ENCODE measurements at places on chromosomes 13 and 19. TPM values are rescaled to one million over a fixed set of nuclear protein-coding genes. Genes with fewer than 3 reads are reported as not detected.

Gene PDE4A
- total RNA-seq = 15.6 TPM

Gene CLEC4G
- total RNA-seq = 0.83 TPM

Gene RGCC
- total RNA-seq = 38.8 TPM

GRCh38 chr13:74644229-74644628, 510.0 kb upstream of the KLF12 start:
- DNase-seq = no peak

DNA sequence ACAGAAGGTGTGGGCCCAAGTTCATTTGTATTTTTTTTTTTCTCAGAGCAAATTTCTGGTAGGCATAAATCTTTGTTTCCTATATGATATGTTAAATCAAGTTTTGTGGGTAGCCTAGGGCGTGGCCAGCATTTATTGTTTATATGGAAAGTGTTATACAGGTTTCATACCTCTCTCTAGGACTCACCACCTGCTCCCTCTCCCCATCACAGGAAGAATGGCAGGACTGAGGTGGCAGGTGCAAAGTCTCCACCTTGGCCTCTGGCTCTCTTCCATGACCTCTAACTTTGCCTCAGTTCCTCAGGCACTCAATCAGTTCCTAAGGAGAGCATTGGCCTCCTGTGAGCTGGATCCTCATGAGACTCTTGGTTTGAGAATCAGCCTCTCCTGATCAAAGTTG, 172.3 kb upstream of the TSC22D1 start:
- DNase-seq = no peak

DNA sequence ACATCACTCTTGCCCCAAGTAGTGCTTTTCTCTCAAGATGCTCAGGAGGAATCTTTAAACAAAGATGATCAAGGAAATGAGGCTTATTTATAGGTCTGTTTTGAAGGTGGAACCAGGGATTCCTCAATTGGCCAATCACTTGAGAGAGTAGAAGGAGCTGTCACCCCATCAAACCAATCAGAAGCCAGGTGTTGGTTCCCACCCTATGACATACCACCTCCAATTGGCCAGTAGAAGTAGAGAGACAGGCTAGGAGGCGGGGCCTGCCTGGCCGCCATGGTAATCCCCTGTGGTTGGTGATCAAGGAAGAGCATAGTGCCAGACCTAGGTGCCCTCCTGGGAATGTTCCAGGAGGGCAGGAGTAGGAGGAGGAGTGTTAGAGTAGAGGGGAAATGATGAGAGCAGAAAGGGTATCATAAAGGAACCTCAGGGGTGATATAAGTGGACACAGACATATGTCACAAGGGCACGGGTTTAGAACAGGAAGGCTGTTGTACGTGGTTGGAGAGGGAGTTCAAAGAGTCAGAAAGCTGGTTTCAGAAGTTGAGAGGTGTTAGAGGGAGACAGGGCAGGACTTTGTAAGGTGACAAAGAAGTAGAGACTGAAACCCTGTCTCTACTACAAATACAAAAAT, 10.5 kb downstream of the PMIS2 start:
- no peak for DNase-seq

- DNase-seq = no peak
These were observed 41.7 kb upstream of the UBL3 start for GRCh38 chr13:29892151-29892550.

DNA sequence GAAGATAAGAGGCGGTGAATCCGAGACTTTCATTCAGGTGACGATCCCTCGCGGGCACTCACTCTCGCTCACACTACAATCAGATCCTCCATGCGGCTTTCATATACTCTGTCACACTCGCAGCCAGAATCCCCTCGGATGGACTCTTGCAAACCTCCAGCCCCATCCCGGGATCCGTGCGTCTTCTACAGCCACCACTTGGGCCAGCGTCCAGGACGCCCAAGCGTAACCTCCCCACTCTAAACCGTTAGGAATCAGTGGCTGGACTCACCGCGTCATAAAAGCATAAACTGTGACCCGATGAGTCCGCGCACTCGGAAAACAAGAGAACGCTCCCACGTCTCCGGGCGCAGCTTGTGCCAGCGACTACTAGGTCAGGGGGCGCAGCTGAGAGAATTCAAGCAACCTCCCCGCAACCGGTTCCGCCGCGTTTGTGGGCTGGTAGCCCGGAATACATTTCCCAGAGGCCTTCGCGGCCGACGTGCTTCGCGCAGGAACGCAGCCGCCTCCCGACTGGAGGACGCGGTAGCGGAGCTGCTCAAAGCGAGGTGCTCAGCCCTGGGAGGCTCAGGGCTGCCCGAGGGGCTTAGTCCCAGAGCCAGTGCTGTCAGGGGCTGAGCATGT, 27.6 kb downstream of the ZNF607 start:
- DNase-seq = peak; percentile 77

- DNase-seq = no peak
These were observed 969 bp upstream of the POMP start for GRCh38 chr13:28657784-28658538.

DNA sequence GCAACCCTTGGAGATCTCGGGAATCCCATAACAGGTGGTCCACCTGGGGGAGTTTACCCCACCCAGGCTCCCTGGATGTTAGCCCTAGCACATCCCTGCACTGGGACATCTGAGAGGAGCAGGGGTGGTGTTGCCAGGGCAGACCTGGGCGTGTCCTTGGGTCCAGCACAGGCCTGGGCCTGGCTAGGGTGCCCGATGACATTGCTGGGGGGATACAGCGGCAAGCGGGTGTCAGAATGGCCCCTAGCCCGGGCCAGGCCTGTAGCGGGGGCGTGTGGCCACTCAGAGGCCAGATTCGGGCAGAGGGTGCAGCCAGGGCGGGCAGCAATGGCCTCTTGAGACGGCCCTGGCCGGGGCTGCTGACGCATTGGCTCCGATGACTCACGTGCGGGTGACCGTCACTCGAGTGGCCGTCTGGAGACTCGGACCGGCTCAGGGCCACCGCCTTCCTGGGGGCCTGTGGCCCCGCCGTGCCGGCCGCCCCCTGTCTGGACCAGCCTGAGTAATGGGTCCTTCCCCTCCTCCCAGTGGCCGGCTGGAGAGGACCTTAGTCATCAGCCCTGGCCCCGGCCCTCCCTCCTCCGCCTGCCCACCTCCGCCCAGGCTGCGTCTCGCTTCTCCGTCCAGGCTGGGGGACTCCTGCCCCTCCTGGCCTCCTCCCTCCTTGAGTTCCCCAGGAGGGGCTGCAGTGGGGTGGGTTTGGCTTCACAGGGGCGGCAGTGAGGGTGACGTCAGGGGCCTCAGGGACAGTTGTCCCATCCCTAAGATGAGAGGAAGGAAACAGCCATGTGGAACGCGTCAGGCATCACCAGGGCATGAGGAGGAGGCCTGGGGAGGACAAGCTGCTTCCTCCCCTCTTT, 23.2 kb upstream of the CRTC1 start:
- no peak for DNase-seq

DNA sequence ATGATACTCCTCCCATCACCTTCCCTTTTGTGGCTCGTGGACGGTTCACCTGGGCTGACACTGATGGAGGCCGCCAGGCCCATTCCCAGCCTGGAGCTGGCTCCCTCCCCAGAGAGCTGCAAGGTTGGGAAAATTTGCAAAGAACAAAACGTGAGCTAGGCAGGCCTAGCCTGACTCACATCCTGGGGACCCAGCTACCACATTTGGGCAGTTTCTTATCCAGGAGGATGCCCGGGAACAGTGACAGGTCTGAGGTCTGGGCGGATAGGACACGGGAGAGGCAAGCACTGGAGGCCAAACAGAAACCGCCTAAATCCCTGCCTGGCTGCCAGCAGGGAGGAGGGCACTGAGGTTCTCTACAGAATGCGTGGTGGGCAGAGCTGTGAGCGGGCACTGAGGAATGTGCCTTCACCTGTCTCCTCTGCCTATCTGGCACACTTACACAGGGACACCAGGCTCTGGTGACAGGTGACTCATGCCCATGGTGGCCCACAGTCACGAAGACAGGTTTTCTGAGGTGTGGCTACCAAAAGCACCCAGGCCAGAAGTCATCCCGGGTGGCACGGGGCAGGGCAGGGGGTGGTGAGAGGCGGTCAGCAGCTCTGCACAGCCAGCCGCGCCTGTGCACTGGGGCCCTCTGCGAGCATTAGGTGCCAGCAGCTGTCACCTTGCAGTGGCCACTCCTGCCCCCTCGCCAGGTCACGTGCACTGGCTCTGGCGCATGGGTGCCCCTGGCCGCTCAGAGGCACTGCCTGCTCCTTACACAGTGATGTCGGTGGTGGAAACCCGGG, 23.2 kb downstream of the SH3GL1 start:
- peak; percentile 45 for DNase-seq

DNA sequence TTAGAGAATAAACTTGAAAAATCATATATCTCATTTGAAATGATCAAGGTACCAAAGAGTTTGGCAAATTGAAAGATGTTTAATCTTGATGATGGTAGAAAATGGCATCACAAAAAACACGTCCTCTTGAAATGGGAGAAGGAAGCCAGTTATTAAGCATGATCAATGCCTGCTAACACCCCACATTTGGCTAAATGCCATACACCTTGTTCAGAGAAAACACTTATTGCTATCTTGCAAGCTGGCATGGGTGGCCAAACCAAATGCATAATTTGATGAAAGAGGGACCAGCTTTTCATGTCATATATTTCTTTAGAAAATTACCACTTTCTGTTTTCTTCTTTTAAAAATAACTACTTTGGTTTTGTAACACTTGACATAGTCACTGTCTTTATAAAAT, 141.3 kb downstream of the ZAR1L start:
- DNase-seq = no peak

DNA sequence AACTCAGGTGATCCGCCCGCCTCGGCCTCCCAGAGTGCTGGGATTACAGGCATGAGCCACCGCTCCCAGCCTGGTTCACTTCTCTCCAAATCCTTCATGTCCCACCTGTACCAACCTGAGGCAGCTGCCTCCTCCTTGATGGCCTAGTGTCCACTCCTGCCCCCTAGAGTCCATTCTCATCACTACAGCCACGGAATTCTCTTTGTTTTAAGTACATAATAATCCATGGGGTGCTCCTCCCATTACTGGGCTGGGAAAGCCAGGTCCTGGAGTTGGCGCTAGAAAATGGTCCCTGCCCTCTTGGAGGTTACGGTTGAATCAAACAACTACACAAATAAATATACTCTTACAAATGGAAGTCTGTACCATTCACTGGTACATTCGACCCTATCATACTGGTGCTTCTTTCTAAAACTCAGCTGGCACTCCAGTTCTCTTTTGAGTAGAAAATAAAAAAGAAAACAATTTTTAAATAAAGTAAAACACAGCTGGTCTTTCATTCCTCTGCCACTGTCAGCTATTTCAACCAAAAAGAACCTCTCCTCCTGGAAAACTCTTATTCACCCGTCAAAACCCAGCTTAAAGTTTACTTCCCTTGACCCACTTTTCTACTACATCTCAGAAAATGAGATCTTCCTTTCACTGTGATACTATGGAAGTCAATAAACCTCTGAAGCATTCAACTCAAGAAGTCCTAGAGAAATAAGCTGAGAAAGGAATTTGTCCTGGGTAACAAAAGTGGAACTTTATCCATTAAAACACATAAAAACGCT, 22.4 kb upstream of the ARHGEF18 start:
- DNase-seq = no peak

DNA sequence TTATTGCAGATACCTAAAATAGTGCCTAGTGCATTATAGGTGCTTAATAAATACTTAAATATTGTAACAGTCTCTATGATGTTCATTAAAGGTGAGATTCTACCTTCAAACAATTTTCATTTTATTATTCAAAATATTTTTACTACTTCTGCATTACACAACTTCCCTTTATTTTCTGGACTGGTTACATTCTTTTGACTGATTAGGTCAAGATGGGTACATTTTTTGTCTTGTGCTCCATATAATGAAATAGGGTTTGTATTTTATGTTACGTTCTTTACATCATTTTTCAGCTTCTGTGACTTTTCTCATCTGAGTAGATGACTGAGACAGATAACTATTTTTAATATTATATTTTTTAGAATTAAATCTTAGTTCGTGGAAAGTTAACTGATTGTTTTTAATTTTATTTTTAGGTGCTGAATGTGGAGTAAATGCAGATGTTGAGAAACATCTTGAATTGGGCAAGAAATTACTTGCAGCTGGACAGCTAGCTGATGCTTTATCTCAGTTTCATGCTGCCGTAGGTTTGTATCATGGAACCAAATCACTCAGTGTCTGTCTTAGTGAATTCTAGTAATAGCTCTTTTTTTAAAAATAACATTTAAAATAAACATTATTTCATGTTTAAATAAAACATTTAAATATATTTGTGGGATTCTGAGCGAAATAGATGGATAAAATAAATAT, 32.0 kb downstream of the DNAJC3 start:
- no peak for DNase-seq

DNA sequence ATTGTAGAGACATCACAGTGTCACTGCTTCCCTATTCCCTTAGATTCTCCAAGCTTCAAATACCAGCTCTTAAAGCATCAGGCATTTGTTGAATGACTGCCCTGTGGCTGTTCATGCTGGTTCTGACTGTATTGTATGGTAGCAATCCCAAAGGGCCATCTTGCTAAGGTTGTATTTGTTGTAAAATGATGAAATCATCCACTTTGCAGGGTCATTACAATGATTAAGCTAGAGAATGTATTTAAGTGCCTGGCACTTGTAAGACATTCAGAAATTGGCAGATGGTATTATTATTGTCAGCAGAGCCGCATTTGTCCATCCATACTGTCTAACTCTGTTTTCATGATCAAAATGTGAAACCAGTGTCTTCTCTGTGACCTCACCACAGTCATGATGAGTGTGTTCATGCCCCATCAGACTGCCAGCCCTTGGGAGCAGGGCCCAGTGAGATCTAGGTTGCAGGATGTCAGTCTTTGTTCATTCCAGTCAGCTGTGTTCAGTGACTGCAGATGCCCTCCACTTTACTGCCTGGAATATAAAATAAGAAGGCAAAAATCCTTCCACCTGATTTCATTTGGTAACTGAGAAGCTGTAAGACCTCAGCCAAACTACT, 86.1 kb downstream of the DHRS12 start:
- DNase-seq = no peak

DNA sequence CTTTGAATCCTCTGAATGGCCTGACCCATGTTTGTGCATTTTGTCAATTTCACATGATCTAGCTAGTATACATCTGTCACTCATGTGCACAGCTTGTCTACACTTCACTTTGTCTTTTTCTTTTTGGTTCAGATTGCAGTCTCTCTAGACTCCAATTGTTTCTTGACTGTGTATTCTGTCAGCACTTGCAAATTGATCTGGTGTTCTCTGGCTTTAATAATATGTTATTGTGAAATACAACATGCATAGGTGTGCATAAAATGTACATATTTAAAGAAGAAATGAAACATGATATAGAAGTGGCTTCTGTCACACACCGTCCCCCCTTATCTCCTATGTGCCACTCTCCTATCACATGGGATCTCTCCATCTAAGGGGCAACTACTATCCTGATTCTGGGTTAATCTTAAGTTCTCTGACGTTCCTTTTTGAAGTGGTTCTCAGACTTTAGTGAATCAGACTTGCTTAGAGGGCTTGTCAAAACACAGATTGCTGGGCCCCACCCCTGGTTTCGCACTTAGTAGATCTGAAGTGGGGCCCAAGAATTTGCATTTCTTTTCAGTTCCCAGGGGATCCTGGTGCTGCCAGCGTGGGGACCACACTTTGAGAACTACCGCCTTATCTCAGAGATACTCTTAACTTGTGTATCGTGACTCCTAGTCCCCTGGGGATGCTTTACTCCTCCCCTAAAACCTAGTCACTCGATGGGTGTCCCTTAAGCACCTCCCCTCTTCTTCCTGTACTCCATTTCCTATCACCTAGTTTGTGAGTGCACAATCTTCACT, 5.8 kb downstream of the KRTDAP start:
- no peak for DNase-seq
